GM23248 (cell line): ENCODE measurements at places on chromosomes 3 and 15. TPM values are rescaled to one million over a fixed set of nuclear protein-coding genes. Genes with fewer than 3 reads are reported as not detected.

Gene ERICH6
- total RNA-seq, result not detected in 2 replicates

Gene LRRC34
- total RNA-seq, result 3.4 and 9.4 TPM in 2 replicates

DNA sequence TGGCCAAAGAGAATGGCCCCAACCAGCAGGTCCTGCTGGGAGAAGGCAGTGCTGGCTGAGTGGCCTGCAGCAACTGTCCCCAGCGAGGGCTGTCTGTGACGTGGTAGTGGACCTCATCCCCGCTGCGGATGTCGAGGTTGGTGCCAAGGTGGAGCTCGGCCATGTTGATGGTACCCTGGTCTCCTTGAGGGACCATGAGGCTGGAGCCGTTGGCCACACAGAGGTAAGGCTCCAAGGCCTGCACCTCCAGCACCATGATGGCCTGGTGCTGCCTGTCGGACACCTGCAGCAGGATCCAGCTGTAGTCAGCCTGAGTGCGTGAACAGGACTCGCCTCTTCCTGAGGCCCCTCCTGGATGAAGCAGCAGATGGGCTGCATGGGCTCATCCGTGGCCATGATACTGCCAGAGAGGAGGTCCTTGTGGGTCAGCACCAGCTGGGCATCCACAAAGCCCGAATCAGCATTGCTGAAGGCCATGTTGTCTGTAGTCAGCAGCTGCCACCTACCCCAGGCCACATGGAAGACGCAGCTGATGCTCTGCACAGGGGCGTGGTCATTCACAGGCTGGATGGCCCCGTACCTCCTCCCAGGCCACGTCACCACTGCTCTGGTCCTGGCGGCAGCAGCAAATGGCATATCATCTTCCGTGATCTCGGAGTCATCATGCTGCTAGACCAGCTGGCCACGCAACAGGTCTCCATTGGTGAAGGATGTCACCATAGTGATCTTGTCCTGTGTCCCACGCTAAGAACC lies 167.5 kb downstream of the GOLGA6L4 start:
- no peaks in the 10 kb centered on the region for H3K36me3 ChIP-seq
- H3K27ac ChIP-seq, result no peak overlapping the region
- no peak for DNase-seq
- no peak overlapping the region for H3K4me3 ChIP-seq
- no peaks in the 10 kb centered on the region for H3K4me1 ChIP-seq

- H3K4me3 ChIP-seq, result no peak overlapping the region
- no peaks in the 10 kb centered on the region for H3K27me3 ChIP-seq
- no peaks in the 10 kb centered on the region for H3K4me1 ChIP-seq
- no peaks in the 10 kb centered on the region for H3K36me3 ChIP-seq
- H3K27ac ChIP-seq, result no peak overlapping the region
Observed at GRCh38 chr15:100159436-100159835, 182.3 kb downstream of the ADAMTS17 start.

- H3K4me1 ChIP-seq, result peaks cover 64% of the 10 kb centered on the region
- H3K36me3 ChIP-seq, result no peaks in the 10 kb centered on the region
- peak overlapping the region; percentile 85 for H3K27ac ChIP-seq
- H3K4me3 ChIP-seq, result no peak overlapping the region
- peak; percentile 41 for DNase-seq
- no peaks in the 10 kb centered on the region for H3K27me3 ChIP-seq
Observed at GRCh38 chr3:192831801-192832347, 85.8 kb downstream of the MB21D2 start.

DNA sequence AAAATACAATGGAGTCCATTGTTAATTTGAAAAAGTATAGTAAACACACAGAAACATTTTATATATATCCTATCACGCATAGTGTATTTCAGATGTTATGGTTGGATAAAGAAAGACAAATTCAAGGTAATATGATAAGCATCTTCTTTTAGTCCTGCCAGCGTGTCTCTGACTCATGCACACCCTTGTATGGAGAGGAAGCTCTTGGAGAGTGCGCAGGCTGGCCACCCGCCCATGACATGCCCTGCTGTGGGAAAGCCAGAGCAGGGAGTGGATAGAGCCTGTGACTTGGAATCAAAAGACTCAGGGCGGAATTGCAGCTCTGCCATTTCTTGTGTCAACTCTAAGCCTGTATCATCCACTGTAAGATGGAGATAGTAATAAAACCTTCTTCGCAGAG lies 23.0 kb upstream of the COPG1 start:
- H3K27ac ChIP-seq, result peak overlapping the region; percentile 89
- peaks cover 51% of the 10 kb centered on the region for H3K4me1 ChIP-seq
- DNase-seq, result peak; percentile 98
- H3K27me3 ChIP-seq, result no peaks in the 10 kb centered on the region
- H3K4me3 ChIP-seq, result no peak overlapping the region

DNA sequence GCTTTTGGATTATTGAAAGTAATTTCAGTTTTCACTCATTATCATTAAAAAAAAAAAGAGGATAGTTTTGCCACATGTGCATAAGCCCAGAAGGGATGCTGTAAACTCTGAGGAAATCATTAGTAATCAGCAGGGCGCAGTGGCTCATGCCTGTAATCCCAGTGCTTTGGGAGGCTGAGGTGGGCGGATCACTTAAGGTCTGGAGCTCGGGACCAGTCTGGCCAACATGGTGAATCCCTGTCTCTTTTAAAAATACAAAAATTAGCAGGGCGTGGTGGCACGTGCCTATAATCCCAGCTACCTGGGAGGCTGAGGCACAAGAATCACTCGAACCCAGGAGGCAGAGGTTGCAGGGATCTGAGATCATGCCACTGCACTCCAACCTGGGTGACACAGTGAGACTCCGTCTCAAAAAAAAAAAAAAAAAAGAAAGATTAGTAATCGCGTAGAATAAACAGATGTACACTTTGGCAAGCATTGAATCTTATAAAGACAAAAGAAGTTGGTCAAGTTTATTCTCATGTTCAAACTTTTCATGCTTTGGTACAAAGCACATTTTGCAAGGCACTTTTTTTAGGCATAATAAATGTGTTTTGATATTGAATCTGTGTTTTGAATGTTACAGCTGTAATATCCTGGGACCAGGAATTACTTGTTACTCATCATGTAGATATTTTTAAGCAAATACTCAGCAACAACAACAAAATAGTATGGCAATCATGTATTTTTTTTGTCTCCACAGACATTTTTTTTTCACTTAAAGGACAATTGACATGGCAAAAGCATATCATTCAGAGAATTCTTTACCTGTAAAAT lies 93.2 kb upstream of the AGTR1 start:
- H3K4me3 ChIP-seq, result peak overlapping the region; percentile 64
- peak; percentile 80 for DNase-seq
- no peaks in the 10 kb centered on the region for H3K36me3 ChIP-seq
- no peaks in the 10 kb centered on the region for H3K27me3 ChIP-seq
- H3K4me1 ChIP-seq, result peaks cover 16% of the 10 kb centered on the region

DNA sequence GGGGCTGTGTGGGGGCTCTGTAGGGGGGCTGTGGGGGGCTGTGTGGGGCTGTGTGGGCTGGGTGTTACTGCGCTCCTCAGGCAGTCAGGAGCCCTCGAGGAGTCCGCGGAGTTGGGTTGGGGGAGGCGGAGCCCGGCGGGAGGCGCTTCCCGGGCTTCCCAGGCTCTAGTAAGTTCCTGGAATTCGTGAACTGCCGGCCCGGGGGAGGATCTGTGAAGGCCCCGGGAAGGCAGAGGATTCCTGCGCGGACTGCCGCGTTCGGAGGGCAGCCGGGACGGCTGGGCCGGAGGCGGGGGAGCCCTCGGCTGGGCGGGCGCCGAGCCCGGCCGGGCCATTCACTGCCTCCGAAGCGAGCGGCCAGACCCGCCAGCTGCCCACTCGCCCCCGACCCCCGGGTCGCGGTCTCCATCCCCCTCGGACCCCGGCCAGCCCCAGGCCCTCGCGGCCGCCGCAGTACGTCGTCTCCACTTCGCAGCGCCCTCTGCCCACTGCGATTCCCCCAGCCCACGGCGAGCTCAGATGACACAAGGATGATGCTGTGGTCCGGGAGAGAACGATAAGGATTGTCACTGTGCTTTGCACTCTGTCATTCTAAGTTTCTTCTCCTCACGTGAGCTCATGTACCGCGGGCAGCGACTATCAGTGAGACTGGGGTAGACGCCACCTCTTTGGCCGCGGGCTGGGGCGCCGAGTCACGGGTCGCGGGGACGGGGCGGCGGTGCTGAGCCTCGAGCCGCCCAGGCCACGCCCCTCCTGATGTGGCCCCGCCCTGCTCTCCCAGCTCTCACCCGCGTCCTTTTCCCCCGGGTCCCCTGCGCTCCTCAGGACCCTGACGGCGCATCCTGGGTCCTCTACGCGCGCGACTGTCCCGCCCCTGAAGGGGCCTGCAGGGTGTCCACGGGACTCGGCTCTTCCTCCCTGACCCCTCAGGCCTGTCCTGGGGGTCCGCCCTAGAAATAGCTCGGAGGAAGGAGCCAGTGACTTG lies 65.3 kb downstream of the KLF13 start:
- DNase-seq, result peak; percentile 84
- no peaks in the 10 kb centered on the region for H3K36me3 ChIP-seq
- peak overlapping the region; percentile 81 for H3K4me3 ChIP-seq
- H3K27me3 ChIP-seq, result no peaks in the 10 kb centered on the region
- peak overlapping the region; percentile 52 for H3K27ac ChIP-seq

GRCh38 chr3:122233101-122233952 lies 49.9 kb downstream of the CASR start:
- DNase-seq, result no peak
- no peaks in the 10 kb centered on the region for H3K36me3 ChIP-seq
- H3K27me3 ChIP-seq, result peaks cover 14% of the 10 kb centered on the region; the same call in 1 of the 2 replicates
- H3K4me1 ChIP-seq, result no peaks in the 10 kb centered on the region
- no peak overlapping the region for H3K4me3 ChIP-seq

GRCh38 chr3:4474683-4475490 lies 7.8 kb upstream of the SUMF1 start:
- no peak overlapping the region for H3K27ac ChIP-seq
- H3K4me3 ChIP-seq, result no peak overlapping the region
- 0 out of 2 replicates have a peak, but pooled peaks cover 7% of the 10 kb centered on the region for H3K4me1 ChIP-seq
- no peaks in the 10 kb centered on the region for H3K36me3 ChIP-seq
- peaks cover 26% of the 10 kb centered on the region for H3K27me3 ChIP-seq

GRCh38 chr15:63077952-63078351 lies 35.4 kb downstream of the TPM1 start:
- H3K36me3 ChIP-seq, result no peaks in the 10 kb centered on the region
- no peaks in the 10 kb centered on the region for H3K27me3 ChIP-seq
- DNase-seq, result no peak

DNA sequence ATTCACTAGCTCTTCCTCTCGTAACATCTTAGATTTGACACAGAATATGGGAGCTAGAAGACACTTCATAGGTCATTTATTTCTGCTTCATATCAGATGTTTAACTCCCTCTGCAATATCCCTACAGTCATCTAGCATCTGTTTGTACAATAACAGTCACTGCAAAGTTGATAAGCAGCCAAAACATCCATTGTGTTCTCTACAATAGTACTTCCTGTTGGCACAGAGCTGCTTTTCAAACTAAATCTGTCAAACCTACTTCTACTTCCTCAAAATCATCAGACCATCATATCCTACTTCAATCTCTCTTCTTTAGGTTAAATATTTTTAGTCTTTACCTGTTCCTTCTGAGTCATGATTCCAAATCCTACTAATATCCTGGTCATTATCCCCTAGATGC lies 233.2 kb downstream of the FGF12 start:
- DNase-seq, result no peak
- no peaks in the 10 kb centered on the region for H3K4me1 ChIP-seq
- H3K27ac ChIP-seq, result no peak overlapping the region

DNA sequence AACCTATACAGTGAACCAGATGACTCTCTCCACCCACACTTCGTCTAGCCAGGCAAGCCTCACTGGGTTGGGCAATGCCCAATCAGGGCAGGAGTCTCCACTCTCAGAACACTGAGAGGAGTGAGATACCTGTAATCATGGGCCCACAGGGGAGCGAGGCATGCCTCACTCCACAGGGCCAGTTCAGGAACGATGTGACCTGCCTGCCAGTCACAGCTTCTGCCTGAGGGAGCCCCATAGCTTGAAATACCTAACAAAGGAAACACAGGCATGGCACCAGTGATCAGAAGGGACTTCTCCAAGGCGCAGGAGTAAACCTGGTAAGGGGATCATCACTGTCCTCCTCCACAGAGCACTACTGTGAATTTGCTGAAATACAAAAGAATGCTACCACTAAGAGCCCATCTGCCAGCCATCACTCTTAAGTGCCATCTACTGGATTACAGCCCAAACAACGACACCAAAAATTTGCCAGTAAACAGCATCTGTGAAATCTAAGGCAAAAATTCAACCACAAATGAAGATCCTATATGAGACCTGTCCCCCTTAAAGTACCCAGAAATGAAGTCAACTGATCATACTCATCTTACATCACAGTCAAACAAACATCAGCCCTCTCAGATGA lies 689.9 kb upstream of the SEMA6D start:
- H3K4me3 ChIP-seq, result no peak overlapping the region
- DNase-seq, result no peak
- no peaks in the 10 kb centered on the region for H3K36me3 ChIP-seq
- H3K4me1 ChIP-seq, result no peaks in the 10 kb centered on the region
- no peak overlapping the region for H3K27ac ChIP-seq

DNA sequence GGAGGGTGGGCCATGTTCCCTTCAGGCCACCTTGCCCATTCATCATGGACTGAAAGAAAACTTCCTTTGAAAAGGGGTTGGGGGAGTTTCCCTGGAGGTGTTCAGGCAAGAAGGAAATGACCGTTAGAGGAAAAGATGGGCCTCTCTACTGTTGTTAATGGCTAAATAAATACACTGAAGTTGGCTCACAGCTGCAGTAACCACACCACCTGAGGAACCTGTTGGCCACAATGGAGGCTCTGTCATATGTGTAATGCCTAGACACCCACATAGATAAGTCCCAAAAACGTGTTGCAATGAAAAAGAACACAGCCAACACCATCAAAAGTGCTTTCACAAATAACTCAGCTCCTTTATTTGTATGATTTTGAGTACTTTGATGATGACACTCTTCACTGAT lies 38.2 kb upstream of the FAM3D start:
- DNase-seq, result no peak
- H3K4me3 ChIP-seq, result no peak overlapping the region
- H3K4me1 ChIP-seq, result no peaks in the 10 kb centered on the region
- no peaks in the 10 kb centered on the region for H3K36me3 ChIP-seq
- no peak overlapping the region for H3K27ac ChIP-seq
